ENCODE measurements at places on chromosomes 7 and 10.

DNA sequence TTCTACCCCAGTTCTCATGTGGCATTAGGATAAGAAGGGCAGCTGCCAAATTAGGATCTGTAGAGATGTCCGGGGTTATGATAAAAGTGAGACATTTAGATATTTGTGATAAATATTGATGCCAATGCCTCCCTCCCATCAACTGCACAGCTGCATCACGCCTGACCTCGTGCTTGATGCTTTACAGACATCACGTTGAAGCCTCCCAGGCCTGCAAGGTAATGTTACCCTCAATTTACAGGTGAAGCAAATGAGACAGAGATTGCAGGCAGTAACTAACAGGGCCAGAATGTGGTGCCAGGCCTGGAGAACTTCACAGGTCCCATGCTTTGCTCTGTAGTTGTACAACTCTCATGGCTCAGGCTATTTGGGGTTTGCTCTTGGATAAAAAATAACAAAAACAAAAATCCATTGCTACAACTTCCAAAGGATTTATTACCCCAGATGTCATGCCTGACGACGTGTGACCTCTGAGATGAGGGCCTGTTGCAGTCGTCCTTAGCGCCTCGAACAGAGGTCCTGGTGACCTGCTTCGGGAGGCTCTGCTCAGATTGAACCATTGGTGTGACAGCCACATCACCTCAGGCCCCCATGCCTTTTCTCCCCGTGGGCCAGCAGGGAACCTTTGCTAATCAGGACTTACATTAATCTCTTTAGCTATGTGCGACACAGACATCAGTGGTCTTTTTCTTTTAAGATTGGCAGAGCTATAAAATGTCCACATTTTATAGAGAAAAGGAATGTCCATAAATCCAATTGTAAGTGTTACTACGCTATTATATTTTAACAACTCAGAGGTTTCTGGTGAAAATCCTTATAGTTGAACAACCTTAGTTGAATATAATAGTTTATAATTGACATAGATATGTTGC lies 169.3 kb downstream of the ADAM12 start:
- no peak for DNase-seq

DNA sequence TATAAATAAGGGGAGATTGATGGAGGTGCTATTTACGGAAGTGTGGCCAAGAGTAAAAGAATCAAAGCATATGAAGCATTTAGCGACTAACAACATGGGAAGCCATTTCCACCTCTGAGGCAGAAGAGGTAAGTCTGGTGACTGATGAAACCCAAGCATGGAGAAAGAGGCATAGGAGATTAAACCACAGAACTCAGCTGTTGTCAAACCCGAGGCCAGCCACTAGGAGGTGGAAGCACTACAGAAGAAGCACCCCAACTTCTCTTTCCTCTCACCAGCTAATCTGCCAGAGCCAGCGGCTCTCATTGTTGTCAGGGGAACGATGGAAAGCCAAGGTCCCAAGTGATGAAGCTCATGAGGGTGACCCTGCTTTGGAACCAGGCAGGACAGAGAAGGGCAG lies 19.6 kb upstream of the CNTNAP2 start:
- no peak for DNase-seq

- DNase-seq: peak; percentile 72
Observed at GRCh38 chr7:55415173-55415778, 50.1 kb downstream of the LANCL2 start.

- DNase-seq: no peak
Observed at GRCh38 chr10:6089334-6090219, 743 bp downstream of the RBM17 start.

DNA sequence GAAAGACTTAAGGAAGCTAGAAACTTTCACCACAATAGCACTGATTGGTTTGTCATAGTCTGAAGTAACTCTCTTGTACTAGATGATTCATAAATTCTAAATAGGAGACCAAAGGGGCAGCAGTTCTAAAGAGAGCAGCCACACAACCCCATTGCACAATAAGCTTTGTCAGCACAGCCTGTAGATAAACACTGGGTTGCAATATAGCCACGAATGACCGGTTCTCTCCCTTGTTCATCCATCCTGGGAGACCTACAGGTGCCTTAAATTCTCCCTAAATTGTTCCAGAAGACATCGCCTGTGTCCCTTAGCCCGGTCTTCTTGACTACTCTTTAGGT lies 167.0 kb downstream of the SNX13 start:
- no peak for DNase-seq

DNA sequence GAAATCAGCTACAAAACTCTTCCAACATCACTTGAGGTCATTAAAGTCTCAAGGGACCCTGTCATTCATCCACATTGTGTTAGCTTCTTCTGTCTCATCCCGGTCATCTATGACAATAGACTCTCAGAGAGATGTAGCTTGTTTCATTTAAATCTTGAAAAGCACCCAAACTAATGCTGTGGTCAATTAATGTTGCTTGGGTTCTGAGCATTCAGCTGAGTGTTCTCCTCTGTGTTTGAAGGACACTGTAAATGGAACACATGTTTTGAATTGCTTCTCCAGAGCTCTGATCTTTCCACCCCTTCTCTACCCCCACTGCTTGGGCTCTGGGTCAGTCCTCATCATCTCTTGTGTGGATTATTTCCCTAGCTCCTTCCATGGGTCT lies 19.6 kb upstream of the ADD3 start:
- DNase-seq: no peak

DNA sequence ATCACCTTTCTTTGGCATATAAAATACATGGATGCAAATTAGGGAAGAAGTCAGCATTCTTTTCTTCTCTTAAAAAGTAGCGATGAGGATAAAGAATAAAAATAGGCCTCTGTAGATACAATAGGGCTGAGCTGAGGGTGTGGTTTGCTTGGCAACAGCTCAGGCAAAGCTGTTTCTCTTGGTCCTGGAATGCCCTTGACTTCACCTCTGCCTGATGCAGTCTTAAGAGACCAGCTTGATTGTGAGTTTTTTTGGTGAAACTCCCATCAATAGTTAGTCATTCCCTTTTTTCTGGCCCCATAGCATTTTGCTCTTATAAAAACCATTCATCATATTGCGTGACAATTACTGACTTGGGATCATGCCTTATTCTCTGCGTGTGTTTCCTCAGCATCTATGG lies 42.1 kb upstream of the MKLN1 start:
- DNase-seq: no peak

DNA sequence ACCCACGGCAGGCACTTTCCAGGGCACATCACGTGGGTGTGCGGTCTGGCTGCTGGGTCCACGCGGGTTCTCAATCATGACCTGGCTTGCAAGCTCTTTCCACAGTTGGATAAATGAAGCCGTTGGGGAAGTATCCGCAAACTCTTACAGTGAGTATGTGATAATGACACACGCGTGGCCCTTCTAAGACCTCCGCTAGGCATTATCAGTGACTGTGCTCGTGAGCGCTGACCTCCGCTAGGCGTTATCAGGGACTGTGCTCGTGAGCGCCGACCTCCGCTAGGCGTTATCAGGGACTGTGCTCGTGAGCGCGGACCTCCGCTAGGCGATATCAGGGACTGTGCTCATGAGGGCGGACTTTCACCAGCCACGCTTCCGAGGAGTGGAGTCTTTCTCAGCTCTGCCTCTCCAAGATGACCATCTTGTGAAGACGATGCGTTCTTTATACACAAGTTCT lies 107.0 kb downstream of the WDR37 start:
- DNase-seq: no peak

DNA sequence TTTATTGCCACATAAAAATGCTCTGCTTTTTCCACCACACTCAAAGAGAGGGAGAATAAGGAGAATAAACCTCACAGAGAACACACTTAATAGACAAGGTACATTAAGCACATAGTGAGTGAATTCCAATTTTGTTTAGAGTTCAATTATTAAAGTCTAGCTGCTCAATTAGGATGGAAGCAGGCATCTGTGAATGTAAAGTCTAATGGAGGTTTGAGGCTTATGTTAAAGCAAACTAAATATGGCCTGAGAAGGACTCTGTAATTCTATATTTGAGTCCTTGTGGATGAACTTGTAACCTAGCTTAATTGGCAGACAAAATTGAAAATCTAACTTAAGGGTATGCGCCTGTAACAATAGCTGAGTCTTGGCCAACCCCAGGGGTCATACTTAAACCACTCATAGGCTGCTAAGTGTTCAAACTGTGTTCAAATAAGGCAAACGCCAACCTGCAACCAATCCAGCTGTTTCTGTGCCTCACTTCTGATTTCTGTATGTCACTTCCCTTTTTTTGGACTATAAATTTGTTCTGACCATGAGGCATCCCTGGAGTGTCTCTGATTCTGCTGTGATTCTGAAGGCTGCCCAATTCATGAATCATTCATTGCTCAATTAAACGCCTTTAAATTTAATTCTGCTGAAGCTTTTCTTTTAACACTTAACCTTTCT lies 31.3 kb upstream of the NME8 start:
- no peak for DNase-seq

DNA sequence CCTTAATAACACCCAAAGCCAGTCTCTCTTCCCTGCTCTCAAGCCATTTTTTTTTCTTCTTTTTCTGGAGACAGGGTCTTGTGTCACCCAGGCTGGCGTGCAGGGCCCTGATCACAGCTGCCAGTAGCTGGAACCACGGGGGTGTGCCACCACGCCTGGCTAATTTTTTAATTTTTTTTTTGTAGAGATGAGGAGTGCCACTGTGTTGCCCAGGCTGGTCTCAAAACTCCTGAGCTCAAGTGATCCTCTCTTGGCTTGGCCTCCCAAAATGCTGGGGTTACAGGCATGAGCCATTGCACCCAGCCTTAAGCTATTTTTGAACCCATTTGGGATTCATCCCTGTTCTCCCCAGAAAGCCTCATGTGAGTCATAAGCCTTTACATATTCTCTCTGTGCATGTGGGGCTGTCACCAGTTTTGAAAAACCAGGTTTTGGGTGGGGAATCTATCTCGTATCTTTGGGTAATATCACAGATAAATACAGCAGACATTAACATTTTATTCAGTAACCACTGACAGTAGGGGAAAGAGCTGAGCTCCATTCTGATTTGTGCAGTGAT lies 15.5 kb downstream of the ZNF487 start:
- DNase-seq: no peak

DNA sequence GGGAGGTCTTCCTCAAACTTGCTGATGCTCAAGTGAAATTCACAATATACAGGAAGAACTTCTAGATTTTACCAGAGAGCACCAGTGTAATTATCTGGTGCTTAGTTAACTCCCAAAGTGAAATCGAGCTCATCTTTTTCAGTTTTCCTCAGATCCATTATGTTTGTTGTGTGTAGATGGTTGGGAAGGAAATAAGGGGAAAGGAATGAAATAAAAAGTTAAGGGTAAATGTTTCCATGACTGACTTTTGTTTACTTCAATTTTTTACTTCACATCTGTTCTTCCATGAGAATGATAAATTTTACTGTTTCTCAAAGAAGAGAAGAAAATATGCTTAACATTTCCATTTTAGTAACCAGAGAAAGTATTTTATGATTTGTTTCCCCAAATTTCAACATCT lies 21.3 kb downstream of the FAM107B start:
- no peak for DNase-seq

- DNase-seq: peak; percentile 4
Observed at GRCh38 chr7:103343758-103344452, 662 bp downstream of the DNAJC2 start.

DNA sequence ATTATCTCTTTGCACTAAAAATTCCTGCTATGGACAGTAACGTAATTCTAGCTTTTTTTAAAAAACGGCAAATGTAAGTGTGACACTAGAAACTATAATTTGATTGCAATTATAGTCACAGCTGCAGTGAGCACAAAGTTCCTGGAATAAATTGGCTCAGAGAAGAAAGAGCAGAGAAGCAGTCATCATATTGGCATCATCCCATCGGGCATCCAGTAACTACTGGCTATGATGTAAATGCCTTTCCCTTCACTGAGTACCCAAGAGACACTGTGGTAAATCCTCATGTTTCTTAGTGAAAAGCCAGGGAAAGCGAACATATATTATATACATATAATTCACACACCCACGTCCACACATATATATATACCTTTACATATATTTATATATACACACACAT lies 43.6 kb downstream of the PIP4K2A start:
- DNase-seq: no peak

DNA sequence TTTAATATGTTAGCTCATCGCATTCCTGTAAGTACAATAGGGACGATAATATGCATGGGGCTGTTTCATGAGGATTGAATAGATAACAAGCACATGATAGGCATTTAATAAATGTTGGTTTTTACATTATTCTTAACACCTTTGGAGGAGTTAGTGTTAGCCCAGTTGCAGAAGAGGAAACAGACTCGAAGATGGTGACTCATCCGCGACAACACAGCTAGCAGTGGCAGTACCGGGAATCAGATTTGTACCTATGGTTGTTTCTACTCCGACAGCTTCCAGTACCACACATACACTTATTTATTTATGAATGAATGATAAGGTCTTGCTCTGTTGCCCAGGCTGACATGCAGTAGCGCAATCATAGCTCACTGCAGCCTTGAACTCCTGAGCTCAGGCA lies 2.9 kb downstream of the LRMDA start:
- DNase-seq: no peak

DNA sequence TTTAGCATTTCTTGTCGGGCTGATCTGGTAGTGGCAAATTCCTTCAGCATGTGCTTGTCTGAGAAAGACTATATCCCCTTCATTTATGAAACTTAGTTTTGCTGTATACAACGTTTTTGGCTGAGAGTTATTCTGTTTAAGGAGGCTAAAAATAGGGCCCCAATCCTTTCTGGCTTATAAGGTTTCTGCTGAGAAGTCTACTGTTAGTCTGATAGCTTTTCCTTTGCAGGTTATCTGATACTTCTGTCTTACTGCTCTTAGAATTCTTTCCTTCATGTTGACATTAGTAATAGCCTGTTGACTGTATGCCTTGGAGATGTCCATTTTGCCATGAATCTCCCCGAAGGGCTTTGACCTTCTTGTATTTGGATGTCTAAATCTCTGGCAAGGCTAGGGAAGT lies 9.9 kb downstream of the CASP7 start:
- no peak for DNase-seq

GRCh38 chr7:67496589-67496988 lies 500.0 kb downstream of the TYW1 start:
- no peak for DNase-seq

DNA sequence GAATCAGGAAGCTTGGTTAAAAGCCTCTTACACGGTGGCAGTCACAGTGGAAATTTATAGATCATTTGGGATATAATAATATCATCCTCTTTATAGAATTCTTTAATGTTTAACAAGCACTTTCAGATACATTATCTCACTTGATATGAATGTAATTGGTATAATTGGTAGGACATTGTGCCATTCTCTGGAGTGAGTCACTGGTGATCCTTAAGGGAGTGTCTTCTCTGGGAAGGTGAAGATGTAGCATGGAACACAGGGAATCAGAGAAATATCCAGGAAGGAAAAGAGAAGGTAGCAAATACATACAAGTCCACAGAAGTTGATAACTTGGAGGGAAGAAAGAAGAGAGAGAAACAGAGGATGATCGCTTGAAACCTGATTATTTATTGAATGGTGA lies 9.8 kb downstream of the PTPRZ1 start:
- no peak for DNase-seq
